Suppressor macrophage (primary cell): ENCODE measurements at places on chromosomes 4 and X.

DNA sequence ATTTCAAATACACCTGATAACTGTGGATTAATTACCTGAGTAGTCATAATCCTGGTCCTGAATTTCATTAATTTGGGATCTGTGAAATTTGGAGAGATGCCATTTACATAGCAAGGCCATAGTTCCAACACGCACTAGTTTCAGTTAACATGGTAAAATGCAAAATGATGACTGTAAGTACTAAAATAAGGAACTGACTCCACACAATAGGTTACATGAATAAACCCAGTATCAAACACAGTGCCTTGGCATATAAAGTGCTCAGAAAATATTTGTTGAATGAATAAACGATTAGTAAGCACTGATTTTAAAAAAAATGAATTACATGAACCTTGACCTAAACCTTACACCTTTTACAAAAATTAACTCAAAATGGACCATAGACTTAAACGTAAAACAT, 9.0 kb downstream of the FBXO8 start:
- DNase-seq = no peak

GRCh38 chrX:41332005-41332404, 2.0 kb upstream of the DDX3X start:
- no peak for DNase-seq

GRCh38 chr4:24686866-24687692, 102.7 kb upstream of the DHX15 start:
- DNase-seq = peak; percentile 15

DNA sequence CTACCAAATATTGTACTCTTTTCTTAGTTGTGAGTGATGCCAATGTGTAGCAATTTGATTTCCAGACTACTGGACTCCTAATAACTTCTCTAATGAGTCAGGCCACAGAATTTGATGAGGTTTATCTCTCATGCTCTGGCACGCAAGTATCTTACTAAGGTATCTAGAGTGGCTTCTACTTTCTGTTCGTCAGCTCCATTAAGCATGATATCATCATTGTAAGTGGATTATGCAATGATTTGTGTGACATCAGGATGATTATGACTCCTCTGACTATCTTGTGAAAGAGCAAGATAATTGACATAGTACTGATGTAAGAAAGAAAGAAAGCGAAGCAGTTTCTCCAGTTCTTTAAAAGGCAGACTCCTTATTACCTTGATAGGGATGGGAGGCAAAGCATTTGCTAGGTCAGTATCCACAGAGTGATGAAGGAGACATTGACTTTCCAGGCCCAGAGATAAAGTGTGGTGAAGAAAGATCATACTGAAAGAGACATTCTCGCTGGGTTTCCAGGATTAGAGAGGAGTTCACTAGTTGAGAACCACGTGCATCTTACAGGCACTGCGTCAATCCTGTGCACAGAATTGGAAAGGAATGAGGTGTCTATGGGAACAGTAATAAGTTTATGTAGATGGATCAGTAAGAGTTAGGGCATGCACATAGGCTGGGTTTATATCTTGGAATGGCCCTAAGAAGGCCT, 161.9 kb upstream of the STK26 start:
- DNase-seq = peak; percentile 10

GRCh38 chr4:158823461-158823873, 54.6 kb downstream of the FNIP2 start:
- DNase-seq = peak; percentile 80

DNA sequence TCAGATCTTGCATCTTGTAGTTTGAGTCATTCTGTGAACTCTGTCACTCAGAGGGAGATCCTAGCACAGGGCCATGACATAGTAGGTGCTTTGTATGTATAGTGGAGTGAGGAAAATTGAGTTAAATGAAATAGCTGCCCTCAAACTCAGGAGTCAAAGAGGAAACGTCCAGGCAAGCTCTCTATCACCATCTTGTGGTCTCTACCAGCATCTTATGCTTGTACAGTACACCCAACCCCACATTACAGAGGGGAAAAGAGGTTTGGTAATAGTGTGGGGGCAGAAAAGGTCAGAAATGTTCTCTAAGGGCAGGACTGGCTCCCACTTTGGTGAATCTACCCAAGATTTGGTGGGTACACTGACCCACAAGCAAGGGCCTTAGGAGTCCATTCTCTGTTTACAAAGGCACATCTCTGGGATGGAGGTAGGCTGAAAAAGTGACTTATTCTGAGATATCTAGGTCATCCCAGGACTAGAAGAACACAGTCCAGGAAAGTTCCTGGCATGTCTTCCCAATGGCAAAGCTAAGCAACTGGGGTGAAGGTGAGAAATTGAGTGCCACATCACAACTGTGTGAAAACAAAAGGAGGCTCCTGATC, 131.8 kb downstream of the OR13H1 start:
- DNase-seq = no peak

- DNase-seq = no peak
Measured at GRCh38 chr4:97498875-97499274, 644.4 kb downstream of the STPG2 start.

DNA sequence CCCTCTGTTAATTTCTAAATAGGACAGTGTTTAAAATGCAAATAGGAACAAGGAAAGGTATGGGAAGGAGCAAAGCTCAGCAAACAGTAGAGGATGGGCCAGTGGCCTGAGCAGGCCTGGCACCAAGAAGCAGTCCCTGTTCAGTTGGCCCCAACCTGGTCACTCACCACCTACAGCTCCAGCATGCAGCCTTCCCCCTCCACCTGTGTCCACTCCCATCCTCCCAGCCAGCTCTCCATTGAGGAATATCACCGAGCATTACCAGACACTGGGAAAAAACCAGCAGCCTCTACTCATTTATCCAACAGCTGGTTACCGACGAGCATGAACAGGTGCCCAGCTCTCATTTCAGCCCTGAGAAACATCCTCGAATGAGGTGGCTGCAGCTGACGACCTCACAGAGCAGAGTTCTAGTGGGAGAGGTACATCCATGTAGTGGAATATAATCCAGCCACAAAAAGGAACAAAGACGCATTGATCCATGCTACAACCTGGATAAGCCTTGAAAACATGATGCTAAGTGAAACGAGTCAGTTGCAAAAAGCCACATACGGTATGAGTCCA, 25.6 kb downstream of the CD99L2 start:
- no peak for DNase-seq

DNA sequence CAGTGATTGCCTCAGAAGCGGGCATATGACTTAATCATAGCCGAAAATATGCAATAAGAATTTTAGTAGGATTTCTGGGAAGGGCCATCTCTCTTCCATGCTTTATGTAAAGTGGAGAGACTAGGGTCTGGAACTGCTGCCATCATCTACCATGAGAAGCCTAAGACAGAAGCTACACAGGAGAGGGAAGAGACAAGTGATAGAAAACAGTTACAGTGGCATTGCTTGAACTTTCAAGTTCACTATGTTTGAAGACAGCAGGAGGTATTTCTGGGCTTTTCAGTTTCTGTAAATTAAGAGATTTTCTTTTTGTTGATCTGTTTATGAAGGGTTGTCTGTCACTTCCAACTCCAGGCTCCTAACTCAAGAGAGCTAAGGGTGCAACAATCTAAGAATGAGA, 62.5 kb downstream of the ZNF330 start:
- DNase-seq = no peak

GRCh38 chr4:23213198-23213597, 520.5 kb downstream of the GBA3 start:
- DNase-seq = no peak

- DNase-seq = no peak
Measured at GRCh38 chr4:3845744-3846429, 79.7 kb downstream of the ADRA2C start.

GRCh38 chrX:149205937-149206336, 299.2 kb downstream of the IDS start:
- DNase-seq = no peak

- DNase-seq = no peak
Measured at GRCh38 chr4:11467931-11468330, 39.2 kb upstream of the HS3ST1 start.

- peak; percentile 47 for DNase-seq
Measured at GRCh38 chr4:100081491-100081890, 108.8 kb downstream of the DDIT4L start.

DNA sequence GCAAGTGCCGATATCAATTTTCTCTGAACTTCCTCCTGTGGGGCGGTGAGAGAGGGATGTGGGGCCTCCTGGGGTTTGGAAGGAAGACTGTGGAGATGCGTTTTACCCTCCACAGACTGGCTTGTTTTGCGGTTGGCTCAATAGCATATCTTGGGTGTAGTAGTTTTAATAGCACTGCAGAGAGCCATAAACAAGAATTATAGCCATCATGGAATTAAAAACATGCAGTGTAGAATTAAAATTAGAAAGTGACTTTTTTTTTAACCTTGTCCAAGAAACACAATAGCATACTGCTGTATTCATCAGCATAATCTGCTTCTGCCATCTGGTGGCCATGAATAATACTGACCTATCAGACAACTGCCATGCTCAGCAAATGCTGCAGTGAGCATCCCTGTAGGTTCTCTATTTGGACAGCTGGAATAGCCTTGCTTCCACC, 47.3 kb upstream of the SCML1 start:
- peak; percentile 54 for DNase-seq

DNA sequence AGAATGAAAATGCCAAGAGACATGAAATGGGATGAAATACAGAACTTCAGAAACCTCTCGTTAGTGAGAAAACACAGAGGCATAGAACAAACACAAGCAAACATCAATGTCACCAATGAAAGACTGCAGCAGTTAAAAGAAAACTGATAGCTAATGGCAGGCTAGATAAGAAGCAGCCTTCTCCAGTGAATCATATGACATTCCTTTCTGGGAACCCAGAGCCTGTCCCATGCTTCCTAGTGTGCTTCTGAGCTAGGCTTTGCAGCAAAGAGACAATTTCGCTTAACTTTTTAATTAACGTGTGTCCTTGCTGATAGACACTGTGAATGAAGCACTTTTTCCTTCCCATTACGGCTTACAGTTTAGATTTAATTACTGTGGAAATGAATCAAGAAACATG, 444.6 kb downstream of the IL15 start:
- DNase-seq = no peak

DNA sequence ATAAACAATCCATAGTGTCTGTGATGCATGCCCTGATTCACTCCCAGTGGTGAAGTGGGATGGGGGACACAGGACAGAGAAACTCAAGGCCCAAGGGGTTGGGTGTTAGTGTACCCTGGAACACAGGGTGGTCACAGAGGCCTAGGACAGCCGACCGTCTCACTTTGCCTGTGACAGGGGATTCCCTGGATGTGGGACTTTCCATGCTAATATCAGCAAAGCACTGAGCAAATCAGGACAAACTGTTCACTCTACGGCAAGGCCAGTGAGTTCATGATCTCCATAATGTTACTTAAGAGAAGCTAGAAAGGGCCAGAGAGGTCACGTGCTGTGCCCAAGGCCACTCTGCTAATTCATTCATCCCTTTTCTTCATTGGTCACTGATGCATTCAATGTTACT, 158.7 kb upstream of the RBPJ start:
- no peak for DNase-seq

- DNase-seq = no peak
Measured at GRCh38 chr4:47238667-47239066, 207.3 kb downstream of the GABRB1 start.

- DNase-seq = no peak
Measured at GRCh38 chrX:100804780-100805179, 15.4 kb upstream of the CSTF2 start.
